Uterus (tissue), 4 donors: ENCODE measurements at places on chromosomes 4 and X. TPM values are rescaled to one million over a fixed set of nuclear protein-coding genes. Genes with fewer than 3 reads are reported as not detected.

DNA sequence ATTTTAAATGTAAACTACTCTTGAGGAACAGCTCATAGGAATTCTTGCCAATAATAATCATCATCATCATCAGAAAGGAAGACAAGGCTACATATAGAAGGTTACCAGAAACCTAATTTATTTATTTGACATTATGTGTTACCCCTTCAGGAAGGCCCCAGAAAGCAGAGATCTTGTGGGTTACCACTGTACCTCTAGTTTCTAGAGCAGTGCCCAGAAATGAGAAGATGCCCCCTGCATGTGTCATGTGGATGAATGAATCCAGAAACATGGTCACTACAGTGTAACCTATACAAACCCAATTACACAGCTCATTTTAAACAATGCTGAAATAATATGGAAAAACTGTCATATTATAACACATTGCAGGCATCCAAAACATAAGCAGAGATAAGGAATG lies 70.4 kb downstream of the ARAP2 start:
- no peak for DNase-seq

Gene TRIM61
- not detected for total RNA-seq

Gene EDA2R
- not detected for total RNA-seq

GRCh38 chrX:129123795-129124194 lies 399.5 kb downstream of the SMARCA1 start:
- no peak for DNase-seq
